Choroid plexus epithelial cell (primary cell): ENCODE measurements at places on chromosomes 11 and 22.
A peak's percentile ranks its signal among the peaks of the same experiment; 100 is the strongest.

- no peak for DNase-seq
These were observed 394.5 kb downstream of the TENM4 start for GRCh38 chr11:79046366-79046765.

DNA sequence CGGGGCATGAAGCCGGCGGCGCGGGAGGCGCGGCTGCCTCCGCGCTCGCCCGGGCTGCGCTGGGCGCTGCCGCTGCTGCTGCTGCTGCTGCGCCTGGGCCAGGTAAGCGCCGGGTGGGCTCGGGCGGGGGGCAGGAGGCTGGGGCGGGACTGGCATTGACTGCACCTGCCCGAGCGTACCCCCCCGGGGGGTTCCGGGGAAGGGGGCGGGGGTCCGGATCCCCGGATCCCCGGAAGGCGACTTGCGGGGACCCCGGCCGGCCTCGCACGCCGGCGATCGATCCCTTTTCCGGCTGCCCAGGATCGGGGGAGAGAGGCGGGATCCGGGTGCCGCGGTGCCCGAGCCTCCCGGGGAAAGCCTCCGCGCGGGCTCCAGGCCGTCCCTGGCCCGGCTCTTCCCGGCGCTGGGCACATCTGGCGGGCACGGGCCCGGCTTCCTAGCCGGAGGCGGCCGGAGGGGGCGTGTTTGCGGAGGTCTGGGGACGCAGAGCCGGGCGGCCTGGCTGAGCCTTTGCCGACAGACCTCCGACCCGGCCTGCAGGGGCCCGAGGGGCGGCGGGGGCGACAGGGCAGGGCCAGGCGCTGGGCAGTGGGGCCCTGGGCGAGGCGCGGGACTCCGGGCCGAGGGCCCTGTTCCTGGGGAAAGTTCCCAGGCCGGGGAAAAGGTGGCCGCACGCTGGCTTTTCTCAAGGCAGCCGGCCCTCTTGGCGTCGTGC, 705 bp downstream of the PTPRJ start:
- peak; percentile 44 for DNase-seq

- DNase-seq: peak; percentile 62
These were observed 2.8 kb downstream of the ALKBH8 start for GRCh38 chr11:107562647-107563208.

GRCh38 chr11:3913921-3914320, 58.5 kb downstream of the STIM1 start:
- DNase-seq: no peak

DNA sequence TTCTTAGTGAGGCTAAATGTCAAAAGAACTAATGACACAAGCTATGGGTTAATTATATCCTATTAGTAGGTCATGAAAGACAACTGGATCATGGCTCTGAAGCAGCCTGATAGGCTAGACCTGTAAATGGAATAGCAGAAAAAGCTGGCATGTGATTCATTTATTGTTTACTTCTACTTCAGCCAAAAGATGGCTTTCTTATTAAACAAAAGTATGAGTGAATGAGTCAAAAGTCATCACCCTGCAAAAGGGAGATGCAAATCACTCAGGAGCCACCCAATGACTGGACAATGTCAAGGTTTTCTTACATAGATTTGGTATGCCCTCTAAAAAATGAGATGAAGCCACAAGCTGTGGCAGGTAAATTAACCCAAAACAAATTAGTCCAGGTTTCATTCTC, 138.0 kb downstream of the TRPC6 start:
- no peak for DNase-seq

- no peak for DNase-seq
These were observed 23.5 kb downstream of the PRDM10 start for GRCh38 chr11:129979046-129979605.

- DNase-seq: no peak
These were observed 11.0 kb downstream of the MPZL3 start for GRCh38 chr11:118240999-118241763.

GRCh38 chr22:40679249-40679963, at the start of gene MCHR1:
Gene MCHR1 (plus strand): TSS chr22:40679484. CDS start chr22:40679653, 169 bp downstream.
- DNase-seq: no peak

DNA sequence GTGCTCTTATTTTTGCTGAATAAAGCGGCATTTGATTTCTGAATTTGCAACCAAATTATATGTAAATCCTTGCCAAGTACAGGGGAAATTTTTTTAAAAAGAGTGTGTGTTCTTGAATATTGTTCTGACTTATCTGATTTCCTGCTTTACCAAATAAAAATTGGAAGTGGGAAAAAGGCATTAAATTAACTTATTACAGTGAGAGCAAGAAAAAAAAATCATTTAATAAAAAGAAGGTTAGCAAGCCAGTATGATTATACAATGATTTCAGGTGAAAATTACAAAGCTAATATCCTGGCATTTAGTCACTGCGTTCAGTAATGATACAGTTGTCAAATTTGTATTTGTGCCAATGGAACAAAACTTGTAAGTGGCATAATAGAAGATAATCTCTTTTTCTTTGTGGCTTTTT, 82.1 kb upstream of the PPARA start:
- no peak for DNase-seq

DNA sequence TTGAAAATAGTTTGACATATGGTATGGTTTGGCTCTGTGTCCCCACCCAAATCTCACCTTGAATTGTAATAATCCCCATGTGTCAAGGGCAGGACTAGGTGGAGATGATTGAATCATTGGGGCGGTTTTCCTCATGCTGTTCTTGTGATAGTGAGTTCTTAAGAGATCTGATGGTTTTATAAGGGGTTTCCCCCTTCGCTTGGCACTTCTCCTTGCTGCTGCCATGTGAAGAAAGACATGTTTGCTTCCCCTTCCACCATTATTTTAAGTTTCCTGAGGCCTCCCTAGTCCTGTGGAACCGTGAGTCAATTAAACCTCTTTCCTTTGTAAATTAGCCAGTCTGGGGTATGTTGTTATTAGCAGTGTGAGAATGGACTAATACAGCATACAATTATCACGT, 7.7 kb downstream of the KCTD21 start:
- DNase-seq: no peak

- no peak for DNase-seq
These were observed 9.3 kb upstream of the NUP160 start for GRCh38 chr11:47857485-47857884.

DNA sequence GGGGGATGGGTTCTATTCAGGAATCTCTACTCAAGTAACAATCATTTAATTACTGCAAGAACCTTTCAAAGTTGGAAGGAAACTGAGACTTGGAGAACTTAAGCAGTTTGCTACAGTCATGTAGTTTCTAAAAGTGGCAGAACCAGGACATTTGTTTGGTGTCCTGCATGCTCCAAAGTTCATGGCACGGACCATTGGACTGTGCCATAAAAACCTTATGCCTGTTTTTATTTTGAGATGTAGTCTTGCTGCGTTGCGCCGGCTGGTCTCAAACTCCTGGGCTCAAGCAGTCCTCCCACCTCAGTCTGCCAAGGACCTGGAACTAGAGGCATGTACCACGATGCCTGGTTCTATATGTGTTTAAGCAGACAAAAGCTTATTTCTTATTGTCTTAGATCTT, 18.6 kb upstream of the AIFM3 start:
- no peak for DNase-seq

DNA sequence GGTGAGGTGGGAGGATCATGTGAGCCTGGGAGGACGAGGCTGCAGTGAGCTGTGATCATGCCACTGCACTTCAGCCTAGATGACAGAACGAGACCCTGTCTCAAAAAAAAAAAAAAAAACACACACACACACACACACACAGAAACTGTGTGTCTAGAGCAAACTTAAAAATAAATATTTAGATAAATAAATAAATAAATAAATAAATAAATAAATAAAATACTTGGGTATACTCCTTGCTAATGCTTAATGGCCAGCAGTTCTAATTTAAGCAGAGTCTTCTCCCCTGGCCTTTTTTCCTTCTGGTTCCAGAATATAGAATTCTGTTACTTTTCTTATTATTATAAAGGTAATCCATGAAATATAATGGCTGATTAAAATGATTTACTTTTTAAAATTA, 5.1 kb upstream of the ARL2 start:
- DNase-seq: no peak

DNA sequence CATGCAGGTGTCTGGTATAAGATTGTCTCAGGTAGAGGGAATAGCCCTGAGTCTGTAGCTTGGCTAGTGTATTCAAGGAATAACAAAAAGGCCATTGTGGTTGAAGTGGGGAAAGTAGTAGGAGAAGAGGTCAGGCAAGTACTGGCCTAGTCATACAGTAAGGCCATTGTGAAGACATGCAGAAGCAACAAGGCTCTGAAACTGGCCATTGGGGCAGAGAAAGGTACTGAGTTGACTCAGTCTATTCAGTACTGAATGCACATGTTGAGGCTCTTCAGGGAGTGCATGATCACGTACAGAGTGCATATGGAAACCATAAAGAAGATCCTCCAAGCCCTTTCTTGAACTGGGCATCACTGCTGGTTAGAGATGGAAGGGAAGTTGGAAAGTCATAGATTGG, 477.6 kb downstream of the SOX6 start:
- no peak for DNase-seq

GRCh38 chr11:21897752-21898151, 295.1 kb upstream of the ANO5 start:
- DNase-seq: no peak

DNA sequence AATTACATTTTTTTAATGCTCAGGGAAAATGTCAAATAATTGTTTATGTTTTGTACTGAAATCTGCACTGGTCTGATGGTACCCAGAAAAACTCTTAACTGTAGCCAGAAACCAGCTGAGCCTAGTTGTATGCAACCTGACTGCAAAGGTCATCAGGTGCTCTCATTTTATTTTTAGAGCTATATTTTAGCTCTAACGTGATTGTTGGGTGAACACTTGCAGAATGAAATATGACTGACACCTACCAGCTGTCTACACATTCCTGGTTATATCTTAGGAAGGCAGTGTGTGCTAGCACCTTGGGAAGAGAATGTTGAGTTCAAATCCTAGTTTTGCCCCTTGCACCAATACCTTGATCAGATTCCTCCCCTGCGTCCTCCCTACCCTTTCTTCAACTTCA, 23.6 kb downstream of the PTPRJ start:
- DNase-seq: no peak

- DNase-seq: no peak
These were observed 35.9 kb upstream of the GRK2 start for GRCh38 chr11:67230406-67230805.

DNA sequence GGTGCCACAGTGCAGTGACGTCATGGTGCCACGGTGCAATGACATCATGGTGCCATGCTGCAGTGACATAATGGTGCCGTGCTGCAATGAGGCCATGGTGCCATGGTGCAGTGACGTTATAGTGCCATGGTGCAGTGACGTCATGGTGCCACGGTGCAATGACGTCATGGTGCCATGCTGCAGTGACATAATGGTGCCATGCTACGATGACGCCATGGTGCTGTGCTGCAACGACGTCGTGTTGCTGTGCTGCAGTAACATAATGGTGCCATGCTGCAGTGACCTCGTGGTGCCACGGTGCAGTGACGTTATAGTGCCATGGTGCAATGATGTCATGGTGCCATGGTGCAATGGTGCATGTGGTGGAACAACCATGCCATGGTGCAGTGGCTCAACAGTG, 45.3 kb downstream of the DHCR7 start:
- no peak for DNase-seq

GRCh38 chr22:32016081-32016480, 27.0 kb upstream of the SLC5A1 start:
- DNase-seq: no peak

DNA sequence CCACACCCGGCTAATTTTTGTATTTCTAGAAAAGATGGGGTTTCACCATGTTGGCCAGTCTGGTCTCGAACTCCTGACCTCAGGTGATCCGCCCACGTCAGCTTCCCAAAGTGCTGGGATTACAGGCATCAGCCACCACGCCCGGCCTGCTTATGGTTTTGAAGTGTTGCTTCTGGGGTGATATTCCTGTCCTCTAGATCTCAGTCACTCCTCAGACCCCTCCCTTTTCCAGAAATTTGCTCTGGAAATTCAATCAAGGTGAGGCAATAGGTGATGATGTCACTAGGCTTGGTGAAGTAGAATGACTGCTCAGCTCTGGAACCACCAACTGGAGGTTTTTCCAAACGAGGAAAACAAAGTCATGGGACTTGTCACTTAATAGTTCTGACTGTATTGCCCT, 36.6 kb upstream of the CREB3L1 start:
- no peak for DNase-seq

GRCh38 chr11:96102664-96103078, 178.8 kb upstream of the MTMR2 start:
- peak; percentile 72 for DNase-seq

GRCh38 chr11:94871491-94872185, 101.7 kb downstream of the CWC15 start:
- DNase-seq: no peak

- DNase-seq: no peak
These were observed at the start of gene HPX for GRCh38 chr11:6440906-6441358. Gene HPX (minus strand): TSS chr11:6440987. CDS start chr11:6440963, 24 bp downstream.

DNA sequence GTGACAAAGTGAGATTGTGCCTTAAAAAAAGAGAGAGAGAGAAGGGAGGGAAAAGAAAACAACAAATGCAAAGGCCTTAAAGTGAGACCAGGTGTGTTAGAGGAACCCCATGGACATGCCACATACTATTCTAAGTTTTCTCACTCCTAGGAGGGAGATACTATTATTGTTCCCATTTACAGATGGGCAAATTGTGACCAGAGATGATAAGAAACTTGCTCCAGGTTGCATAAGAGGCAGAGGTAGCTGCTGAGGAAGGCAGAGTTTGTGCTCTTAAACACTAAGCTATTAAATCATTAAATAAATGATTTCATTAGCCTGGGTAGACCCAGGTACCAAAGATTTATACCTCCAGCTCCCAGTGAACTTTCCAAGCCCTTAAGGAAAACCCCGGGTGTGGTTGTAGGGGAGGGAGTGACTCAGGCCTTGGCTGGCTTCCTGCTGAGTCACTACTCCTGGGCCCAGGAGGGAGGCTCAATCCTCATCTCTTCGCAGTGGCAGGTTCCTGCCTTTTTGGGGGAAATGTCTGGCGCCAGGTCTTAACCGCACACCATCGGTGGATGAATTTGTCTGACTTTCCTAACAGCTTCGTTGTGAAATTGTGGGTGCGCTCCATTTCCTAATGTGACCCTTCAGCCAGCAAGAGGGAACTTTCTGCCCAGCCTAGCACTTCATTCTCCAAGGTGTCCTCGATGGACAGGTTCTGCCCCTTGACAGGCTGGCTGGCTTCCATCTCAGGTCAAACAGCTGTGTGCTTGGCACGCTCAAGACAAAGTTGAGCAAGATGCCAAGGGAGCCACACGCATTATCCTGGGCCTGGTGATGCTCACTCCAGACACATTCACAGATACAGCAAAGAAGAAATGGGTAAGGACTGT, 33.4 kb upstream of the PTPRJ start:
- DNase-seq: peak; percentile 91

DNA sequence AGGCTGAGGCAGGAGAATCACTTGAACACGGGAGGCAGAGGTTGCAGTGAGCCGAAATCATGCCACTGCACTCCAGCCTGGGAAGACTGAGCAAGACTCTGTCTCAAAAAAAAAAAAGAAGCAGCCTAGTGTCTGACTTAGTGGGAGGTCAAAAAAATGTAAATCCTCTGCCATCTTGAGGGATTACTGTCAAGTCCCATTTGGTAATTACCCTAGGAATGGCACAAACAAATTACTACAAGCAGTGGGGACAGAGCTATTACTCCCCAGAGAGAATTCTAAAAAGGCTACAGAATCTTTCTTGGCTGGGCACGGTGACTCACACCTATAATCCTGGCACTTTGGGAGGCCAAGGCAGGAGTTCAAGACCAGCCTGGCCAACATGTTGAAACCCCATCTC, 3.8 kb downstream of the SERPING1 start:
- no peak for DNase-seq
